Activated CD4-positive, alpha-beta T cell treated with anti-CD3 and anti-CD28 coated beads, Interleukin-2, amount 50 U/mL, for 4 hours (primary cell): ENCODE measurements at places on chromosomes 6 and 20.
A peak's percentile ranks its signal among the peaks of the same experiment; 100 is the strongest.

DNA sequence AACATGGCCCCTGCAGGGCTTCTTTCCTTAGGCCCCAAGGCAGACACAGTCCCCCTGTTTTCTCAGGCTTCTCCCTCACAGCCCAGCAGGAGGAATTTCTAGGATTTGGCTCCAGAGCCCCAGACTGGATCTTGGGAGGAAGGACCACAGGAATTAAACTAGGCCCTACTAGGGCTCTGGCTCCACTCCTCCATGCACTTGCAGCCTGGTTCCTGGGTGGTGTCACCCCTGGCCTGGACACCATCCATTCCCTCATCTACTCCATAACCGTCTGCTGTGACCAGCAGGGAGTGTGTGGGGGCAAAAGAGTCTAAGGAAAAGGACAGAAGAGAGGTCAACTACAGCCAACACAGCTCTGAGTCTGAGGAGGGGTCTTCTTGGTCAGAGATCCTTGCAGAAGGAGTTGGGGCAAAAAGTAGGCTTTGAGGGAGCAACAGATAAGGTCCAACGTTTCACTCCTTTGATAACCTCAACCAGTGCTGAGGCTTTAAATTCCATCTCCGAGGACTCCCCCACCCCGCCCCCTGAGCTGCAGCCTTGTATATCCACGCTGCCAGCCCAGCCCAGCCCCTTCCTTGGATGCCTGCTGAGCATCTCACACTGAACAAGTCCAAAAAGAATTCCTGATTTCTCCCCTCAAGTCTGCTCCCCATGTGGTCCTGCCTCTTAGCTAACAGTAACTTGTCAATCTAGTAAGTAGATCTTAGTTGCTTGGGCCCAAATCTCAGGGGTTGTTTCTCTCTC lies 27.9 kb upstream of the SPDEF start:
- DNase-seq, result no peak

GRCh38 chr20:58817748-58818147 lies 33.0 kb downstream of the GNAS-AS1 start:
- DNase-seq, result no peak

DNA sequence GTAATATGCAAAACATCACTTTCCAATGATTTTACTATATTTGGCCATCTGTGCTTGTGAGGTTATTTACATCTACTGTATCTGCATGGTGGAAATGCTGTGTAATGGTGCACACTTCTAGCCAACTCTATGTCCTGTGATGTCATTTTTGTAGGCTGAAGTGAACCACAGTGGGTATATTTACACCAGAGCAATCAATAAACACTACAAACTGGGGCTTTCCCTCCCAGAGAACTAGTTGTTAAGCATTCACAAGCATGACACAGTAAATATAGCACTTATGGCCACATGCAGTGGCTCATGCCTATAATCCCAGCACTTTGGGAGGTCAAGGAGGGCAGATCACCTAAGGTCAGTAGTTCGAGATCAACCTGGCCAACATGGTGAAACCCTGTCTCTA lies 4.9 kb downstream of the SLC22A2 start:
- DNase-seq, result no peak

DNA sequence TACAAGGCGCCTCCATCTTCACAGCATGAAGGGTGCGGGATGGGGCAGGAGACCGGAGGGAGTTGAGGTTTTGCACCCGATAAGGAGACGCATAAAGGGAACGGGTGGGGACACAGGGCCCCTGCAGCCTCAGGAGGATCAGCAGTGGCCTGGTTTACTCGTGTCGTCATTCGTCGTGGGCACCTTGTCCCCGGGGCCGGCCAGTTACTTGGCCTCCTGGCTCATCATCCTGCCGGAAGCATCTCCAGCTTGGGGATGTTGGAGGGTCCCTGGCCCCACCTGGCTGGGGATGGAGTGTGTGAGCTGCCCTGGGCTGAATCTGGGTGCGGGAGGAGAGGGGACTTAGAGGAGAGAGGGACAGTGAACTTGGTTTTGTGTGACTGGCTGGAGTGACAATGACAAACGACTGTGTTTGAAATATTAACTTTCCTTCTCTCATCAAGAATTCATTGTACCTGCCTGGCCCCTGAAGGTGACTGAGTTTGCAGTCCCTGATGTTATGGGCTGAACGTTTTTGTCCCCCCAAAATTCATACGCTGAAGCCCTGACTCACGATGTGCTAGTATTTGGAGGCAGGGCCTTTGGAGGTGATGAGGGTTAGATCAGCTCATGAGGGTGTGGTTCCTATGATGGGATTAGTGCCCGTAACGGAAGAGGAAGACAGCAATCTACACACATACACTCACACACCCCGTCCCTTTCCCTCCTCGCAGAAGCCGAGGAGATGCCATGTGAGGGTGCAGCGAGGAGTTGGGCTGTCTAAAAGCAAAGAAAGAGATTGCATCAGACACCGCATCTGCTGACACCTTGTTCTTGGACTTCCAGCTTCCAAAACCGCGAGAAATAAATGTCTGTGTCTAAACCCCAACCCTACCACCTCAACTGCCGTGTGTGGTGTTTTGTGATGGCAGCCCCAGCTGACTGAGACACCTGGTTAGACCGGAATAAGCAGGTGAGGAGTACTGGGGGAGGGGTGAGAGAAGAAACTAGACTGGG lies 65.0 kb upstream of the MAP3K4 start:
- DNase-seq, result no peak

GRCh38 chr6:38169977-38170526 lies 350.5 kb downstream of the ZFAND3 start:
- DNase-seq, result no peak

GRCh38 chr20:10131732-10132345 lies 86.8 kb upstream of the SNAP25 start:
- no peak for DNase-seq

GRCh38 chr6:55953335-55953734 lies 77.9 kb upstream of the BMP5 start:
- DNase-seq, result no peak

DNA sequence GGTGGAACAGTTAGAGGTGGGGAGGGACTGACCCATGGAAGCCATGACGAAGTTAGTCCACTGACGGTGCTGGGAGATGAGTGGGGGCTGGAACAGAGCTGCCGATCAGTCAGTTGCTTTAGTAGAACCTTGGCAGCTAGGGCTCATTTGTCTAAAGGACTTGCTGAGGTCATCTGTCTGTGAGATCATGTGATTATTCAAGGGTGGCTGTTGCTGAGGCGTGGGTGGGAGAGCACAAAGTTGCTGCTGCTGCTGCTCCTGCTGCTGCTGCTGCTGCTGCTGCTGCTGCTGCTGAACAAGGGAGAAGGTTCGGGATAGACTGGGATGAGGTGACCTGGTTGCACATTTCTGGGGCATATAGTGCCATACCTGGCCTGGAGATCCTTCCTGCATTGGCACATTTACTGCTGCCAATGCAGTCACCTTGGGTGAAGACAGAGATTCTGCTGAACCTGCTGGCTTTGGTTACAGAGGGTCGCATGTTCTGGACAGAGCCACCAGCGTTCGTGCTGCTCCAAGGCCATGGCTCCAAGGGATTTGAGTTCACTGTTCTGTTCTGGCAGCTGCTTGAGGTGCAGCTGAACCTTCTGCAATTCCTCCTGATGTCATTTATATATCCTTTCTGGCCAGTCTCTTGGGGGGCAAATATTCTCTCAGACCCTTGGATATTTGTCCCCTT lies 840.5 kb downstream of the HACE1 start:
- no peak for DNase-seq

GRCh38 chr6:32969685-32970412 lies 1.5 kb downstream of the BRD2 start:
- peak; percentile 64 for DNase-seq

GRCh38 chr6:10678456-10678855 lies 16.0 kb downstream of the C6orf52 start:
- DNase-seq, result no peak

DNA sequence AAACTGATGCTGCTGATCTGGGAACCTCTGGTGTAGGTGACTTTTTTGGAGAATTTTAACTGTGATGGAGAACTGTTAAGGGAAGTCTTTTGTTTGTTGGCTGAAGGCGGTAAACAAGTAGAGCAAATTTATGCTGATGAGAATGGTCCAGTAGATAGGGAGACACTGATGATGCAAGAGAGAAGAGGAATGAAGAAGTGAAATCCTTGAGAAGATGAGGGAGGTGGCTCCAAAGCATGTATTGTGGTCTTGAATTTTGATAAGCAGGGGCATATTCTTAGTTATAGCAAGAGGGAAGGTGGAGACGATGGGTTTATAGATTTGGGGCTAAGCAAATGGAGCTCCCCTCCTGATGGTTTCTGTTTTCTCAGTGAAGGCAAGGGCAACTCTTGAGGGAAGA lies 22.0 kb downstream of the MAPK14 start:
- no peak for DNase-seq

GRCh38 chr20:684676-685319 lies 9.2 kb upstream of the SCRT2 start:
- no peak for DNase-seq

GRCh38 chr6:147238906-147239305 lies 34.7 kb downstream of the STXBP5 start:
- no peak for DNase-seq

DNA sequence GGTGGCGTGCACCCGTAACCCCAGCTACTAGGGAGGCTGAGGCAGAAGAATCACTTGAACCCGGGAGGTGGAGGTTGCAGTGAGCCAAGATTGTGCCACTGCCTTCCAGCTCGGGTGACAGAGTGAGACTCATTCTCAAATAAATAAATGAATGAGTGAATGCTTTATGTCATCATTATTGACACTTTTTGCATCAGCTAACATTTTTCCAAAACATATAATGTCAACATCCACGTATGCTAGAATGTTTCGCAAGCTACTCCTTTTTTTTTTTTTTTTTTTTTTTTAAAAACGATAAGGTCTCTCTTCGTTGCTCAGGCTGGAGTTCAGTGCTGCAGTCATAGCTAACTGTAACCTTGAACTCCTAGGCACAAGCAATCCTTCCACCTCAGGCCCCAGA lies 72.2 kb downstream of the SENP6 start:
- DNase-seq, result no peak

- no peak for DNase-seq
Measured at GRCh38 chr6:146893690-146894089, 294.9 kb downstream of the ADGB start.

GRCh38 chr6:3449750-3450305 lies 7.0 kb downstream of the SLC22A23 start:
- DNase-seq, result no peak

DNA sequence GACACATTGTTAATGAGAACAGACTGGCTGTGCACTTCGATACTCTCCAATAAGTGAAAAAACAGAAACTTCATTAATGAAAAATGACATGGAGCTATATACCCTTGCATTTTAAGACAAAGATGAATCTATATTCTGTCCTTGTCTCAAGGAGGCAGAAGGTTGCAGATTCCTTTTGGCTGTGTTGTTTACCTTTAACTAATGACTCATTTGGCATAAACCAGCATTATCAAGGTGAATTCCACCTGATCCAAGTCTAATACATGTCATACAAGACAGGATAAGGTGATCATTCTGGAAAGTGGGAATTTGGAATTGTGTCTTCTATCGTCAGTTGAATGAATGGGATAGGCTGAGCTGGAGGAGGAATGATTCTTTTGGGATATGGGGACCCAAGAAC lies 192.9 kb downstream of the PLCB4 start:
- no peak for DNase-seq
